ENCODE measurements at places on chromosomes 4 and X. TPM values are rescaled to one million over a fixed set of nuclear protein-coding genes. Genes with fewer than 3 reads are reported as not detected.

The GAB3 gene
- total RNA-seq, result 0.11 TPM

The HDAC8 gene
- total RNA-seq, result 24.7 TPM

The PSAPL1 gene
- total RNA-seq, result not detected

The PRRG3 gene
- total RNA-seq, result not detected

The DRD5 gene
- total RNA-seq, result not detected

The ARHGAP4 gene
- 2.9 TPM for total RNA-seq

The PABPC1L2B gene
- not detected for total RNA-seq

The CT45A5 gene
- total RNA-seq, result not detected

The AREG gene
- 18.5 TPM for total RNA-seq

The COL4A6 gene
- 84.8 TPM for total RNA-seq

The POU4F2 gene
- total RNA-seq, result not detected

The ITIH6 gene
- total RNA-seq, result not detected

The ARHGEF38 gene
- not detected for total RNA-seq

The SNCA gene
- total RNA-seq, result 0.11 TPM

The GABRE gene
- total RNA-seq, result 11.0 TPM

The CPZ gene
- total RNA-seq, result 10.4 TPM

The PSMD10 gene
- 52.6 TPM for total RNA-seq

The PHF8 gene
- 17.1 TPM for total RNA-seq

The NEUROG2 gene
- total RNA-seq, result not detected

The TCEAL5 gene
- not detected for total RNA-seq

The TMPRSS11D gene
- total RNA-seq, result not detected

The GYG2 gene
- 0.76 TPM for total RNA-seq

The GAGE2A gene
- not detected for total RNA-seq

The PAK3 gene
- not detected for total RNA-seq

The ETDB gene
- total RNA-seq, result not detected

The GSX2 gene
- not detected for total RNA-seq

The TKTL2 gene
- not detected for total RNA-seq

The PRMT9 gene
- 9.0 TPM for total RNA-seq

The SPP1 gene
- not detected for total RNA-seq

The DAPP1 gene
- 71.1 TPM for total RNA-seq

The SEPTIN6 gene
- total RNA-seq, result 3.5 TPM

The SPATA4 gene
- total RNA-seq, result not detected

The C4orf50 gene
- under 0.01 TPM for total RNA-seq

The RAB40AL gene
- total RNA-seq, result 2.0 TPM

The CNKSR2 gene
- 2.3 TPM for total RNA-seq

The VEGFC gene
- 0.79 TPM for total RNA-seq

The SLC34A2 gene
- not detected for total RNA-seq

The CSN1S1 gene
- total RNA-seq, result not detected

The OTUD6A gene
- not detected for total RNA-seq

The BMP3 gene
- not detected for total RNA-seq

The CT45A2 gene
- total RNA-seq, result not detected

The ATP10D gene
- 65.5 TPM for total RNA-seq

The TMEM150C gene
- under 0.01 TPM for total RNA-seq

The MID2 gene
- 27.4 TPM for total RNA-seq

The CYP4V2 gene
- 6.7 TPM for total RNA-seq

The SUPT20HL1 gene
- total RNA-seq, result not detected

The CLDN34 gene
- total RNA-seq, result not detected

The FGFRL1 gene
- 3.4 TPM for total RNA-seq

The CLDN2 gene
- total RNA-seq, result under 0.01 TPM

The MAGED4B gene
- 47.8 TPM for total RNA-seq

The OGT gene
- total RNA-seq, result 146 TPM
